ENCODE measurements at places on chromosomes 6 and 20.

DNA sequence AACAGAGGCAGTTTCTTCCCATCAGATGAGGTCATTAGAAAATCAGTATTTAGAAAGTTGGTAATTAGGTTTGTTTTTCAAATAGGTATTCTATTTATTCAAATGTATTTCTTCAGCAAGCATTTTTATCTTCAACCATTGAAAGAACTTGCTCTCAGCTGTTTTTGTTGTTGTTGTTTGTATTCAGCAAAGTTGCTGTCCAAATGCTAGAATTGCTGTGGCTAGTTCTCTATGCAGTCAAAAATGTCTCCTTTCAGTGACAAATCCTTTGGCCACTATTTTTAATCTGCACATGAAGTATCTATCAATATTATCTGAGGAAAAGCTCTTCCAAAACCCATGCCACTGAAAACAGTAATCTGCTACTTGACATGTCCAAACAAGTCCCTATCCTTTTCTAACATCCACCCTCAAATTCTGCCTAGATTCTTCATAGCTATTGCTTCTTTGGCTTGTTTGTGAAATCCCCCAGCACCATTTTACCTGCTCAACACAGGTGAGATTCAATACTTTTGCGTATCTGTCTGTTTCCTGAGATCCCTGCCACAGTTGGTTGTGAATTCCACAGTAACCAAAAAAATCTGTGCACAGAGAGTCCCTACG, 1005.4 kb downstream of the GRIK2 start:
- no peak for DNase-seq

GRCh38 chr6:138594758-138595140, 95.5 kb upstream of the NHSL1 start:
- DNase-seq = no peak

- no peak for DNase-seq
Measured at GRCh38 chr6:3808199-3808598, 41.0 kb upstream of the FAM50B start.

GRCh38 chr6:1558388-1558787, 51.3 kb upstream of the FOXC1 start:
- no peak for DNase-seq

DNA sequence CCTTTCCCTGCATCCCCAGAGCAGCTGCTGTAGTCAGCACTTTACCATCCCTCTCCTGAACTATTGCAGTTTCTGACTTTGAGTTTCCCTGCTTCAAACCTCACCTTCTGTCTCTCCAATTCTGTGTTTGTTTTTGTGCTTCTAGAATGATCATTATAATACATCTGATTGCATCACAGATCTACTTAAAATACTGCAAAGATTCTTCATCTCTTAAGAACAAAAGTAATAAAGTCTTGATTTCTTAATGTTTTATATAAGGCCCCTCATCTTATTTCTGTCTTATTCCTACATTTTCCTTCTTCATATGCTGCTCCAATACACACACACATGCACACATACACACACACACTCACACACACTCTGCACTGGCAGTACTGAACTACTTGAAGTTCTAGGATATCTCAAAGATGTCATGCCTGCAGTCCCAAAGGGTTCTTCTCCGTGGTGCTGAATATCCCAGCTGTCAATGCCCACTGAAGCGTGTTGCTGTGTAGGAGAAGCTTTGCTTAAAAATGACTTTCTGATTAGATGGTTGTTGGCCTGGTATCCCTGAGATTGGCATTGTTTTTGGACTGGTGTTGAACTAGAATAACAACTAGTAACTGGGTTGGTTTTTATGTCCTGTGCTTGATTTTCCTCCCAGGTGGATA, 97.2 kb downstream of the MAP3K4 start:
- no peak for DNase-seq

- no peak for DNase-seq
Measured at GRCh38 chr20:6590891-6591637, 176.4 kb upstream of the BMP2 start.

DNA sequence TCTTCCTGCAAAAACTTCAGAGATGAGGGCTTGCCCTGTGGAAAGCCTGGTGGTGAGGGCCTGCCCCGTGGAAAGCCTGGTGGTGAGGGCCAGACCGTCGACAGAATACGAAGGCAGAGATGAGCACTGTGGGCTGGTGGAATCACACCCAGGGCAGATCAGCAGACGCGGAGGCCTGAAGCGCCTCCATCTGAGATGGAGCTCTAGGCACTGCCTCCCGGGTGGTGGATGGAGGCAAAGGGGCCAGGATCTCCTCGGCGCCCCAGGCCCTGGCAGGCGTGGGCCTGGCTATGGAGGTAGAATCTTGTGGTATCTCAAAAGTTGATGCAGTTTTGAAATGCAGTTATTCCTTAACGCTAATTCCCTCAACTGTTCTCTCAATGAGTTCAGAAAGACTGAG, 104.8 kb downstream of the PSMB1 start:
- no peak for DNase-seq

DNA sequence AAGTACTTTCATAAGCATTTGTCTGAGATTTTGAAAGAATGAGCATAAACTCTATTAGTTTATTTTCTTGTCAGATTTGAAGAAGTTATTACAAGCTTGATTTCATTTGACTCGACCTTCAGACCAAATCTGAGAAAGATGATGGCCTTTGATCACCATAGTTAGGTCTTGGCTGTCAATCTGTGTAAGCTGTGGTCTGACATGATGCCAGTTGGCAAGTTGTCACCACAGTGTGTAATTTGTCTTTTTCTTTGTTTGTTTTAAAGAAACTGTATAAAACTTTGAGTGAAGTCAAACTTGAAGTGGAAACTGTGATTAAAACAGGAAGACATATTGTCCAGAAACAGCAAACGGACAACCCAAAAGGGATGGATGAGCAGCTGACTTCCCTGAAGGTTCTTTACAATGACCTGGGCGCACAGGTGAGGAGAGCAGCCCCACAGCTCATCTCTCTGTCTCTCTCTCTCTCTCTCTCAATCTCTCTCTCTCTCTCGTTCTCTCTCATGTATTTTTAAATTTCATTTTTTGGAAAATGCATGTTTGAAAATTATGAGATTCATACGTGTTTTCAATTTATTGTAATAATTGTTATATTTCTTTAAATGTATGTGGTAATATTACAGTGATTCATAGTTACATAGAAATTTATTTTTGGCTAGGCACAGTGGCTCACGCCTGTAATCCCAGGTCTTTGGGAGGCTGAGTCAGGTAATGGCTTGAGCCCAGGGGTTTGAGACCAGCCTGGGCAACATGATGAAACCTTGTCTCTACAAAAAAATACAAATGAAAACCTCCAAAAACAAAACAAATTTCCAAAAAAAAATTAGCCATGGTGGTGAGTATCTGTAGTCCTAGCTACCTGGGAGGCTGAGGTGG, 208.1 kb downstream of the UTRN start:
- no peak for DNase-seq

- DNase-seq = no peak
Measured at GRCh38 chr6:134402372-134402984, 84.6 kb upstream of the SGK1 start.

DNA sequence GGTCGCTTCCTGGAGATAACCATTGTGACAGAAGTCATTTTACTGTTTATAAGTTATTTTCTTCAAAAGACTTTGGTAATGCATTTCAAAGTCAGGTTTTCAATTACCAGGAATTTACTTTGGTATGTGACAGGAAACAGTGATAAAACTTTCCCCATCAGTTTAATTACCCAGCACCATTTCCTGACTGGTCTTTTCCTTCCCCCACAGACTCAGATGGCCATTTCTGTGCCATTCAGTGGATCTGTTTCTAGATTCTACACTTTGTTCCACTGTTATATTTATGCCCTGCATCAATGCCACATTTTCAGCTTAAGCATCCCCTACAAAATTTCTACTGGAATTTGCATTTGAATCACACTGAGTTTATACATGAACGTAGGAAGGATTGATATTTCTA, 16.3 kb downstream of the RRBP1 start:
- no peak for DNase-seq

DNA sequence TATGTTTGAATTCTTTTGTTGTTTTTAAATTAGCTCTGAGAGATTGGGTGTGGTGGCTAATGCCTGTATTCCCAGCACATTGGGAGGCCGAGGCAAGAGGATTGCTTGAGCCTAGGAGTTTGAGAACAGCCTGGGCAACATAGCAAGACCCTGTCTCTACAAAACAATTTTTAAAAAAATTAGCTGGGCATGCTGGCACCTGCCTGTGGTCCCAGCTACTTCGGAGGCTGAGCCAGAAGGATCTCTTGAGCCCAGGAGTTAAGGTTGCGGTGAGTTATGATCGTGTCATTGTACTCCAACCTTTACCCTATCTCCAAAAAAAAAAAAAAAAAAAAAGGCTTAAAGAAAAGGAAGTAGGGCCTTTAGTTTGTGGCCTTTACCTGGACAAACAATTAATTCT, 22.9 kb downstream of the DHX35 start:
- DNase-seq = no peak

DNA sequence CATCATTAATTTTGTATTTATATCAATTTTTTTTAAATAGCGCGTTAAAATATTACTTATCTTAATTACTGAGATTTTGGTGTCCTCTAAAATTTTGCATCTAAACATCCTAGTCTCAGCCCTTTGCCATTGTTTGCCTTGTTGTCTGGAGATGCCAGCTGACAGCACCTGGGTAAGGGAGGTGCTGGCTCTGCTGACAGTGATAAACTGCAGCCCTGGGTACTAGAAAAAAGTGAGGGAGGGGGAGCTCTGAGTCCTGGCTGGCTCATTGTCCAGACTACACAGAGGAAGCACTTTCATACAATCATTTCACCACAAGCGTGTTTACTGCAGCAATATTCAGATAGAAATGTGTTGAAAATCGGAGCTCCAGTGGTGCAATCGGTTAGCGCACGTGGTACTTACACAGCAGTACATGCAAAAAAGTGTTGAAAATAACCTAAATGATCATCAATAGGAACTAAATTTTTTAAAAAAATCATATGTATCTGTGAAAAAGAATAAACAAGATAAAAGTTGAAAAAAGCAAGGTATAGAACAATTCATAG, 18.5 kb upstream of the UBR2 start:
- DNase-seq = no peak

GRCh38 chr6:126107475-126108166, 121.3 kb downstream of the TRMT11 start:
- DNase-seq = no peak

- DNase-seq = no peak
Measured at GRCh38 chr20:45456632-45457031, 12.9 kb upstream of the WFDC2 start.

DNA sequence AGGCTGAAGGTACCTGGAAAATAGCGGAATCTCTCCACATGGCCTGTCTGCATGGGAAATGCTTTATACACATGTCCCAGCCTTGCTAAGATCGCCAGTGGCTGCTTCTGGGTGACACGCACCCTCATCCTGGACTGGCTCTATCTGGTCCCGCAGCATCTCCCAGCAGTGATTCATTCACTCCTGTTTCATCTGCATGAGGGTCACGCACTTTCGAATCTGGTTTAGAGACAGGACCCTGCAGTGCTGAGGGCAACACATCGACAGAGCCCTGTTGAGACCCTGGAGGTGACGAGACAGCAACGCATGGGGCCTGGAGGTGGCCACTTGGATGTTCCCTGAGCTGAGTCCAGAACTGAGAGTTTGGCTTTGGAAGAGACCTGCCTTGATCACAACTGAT, 136.5 kb downstream of the SMOC2 start:
- DNase-seq = no peak

DNA sequence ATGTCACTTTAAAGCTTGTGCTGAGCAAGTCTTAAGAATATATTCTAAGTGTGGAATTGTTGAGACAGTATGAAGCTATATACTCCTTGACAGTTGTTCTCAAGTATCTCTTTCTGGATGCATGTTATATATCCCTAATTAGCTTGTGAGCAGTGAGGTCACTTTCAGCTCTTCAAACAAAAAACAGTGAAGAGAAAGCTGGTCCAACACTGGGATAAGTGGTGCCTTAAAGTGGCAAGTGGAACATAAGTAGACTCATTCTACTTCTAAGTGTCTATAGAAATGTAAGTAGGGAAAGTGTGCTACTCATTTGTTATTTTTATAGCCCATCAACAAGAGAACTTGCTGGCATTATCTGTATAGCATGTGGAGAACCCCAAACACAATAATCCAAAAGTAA, 133.1 kb upstream of the BACH2 start:
- DNase-seq = no peak

DNA sequence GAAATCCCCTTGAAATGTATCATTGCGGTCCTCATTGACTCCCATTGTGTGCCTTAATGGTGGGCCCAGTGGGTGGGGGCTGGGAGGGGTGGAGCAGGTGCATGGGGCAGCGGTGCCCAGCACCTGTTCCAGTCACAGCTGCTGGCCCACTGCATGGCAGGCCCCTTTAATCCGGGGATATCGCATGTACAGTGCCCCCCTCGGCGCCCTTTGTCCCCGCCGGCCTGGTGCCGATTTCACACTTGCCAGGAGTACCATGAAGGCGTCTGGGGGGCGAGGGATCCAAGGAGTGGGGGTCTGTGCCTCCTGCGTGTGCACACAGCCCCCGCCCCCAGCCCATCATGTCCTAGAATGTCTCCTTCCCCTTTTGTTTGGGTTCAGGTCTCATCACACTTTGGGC, 2.8 kb downstream of the SNAI1 start:
- DNase-seq = no peak

DNA sequence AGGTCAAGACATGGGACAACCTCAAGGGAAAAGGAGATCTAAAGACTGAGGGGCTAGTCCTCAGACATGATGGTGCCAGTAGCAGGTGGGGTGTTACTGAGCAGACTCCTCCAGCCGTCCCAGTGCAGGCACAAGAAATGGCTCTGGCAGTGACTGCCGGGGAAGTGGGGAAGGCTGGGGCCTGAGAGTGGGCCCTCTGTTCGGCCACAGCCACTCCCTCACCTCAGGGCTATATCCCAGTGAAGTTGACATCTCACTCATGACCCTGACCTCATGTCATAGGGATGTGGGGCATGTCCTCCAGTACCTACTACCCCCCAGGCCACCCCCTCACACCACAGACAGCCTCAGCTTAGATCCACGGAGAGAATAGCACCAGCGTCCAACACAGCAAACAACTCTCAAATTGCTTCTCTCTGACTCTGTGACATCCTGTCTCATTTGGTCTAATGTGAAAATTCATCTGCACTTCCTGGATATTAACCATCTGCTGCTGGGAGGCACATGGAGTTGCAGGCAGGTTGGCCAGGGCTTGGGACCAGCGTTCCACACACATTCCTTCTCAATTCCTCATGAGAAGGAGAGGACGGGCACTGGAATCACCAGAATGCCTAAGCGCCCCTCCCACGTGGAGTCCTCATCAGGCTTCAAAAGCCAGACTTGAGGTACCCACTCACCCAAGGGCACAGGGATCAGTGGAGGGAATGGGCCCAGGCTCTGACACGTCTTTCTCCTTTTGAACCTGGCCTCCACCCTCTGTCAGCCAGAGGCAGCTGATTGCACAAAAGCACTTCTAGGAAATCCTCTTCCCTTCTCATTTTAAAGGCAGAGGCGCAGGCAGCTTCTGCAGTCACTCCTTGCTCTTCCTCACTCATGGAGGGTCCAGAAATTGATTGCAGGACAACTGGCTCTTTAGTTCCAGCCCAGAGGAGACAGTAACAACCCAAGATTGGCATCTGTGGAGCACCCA, 163.6 kb upstream of the CST7 start:
- DNase-seq = no peak
